Panc1 (cell line): ENCODE measurements at places on chromosomes 4 and X. TPM values are rescaled to one million over a fixed set of nuclear protein-coding genes. Genes with fewer than 3 reads are reported as not detected.

Gene KIAA1210
- not detected for total RNA-seq

Gene FAM13A
- total RNA-seq, result 5.8 TPM

DNA sequence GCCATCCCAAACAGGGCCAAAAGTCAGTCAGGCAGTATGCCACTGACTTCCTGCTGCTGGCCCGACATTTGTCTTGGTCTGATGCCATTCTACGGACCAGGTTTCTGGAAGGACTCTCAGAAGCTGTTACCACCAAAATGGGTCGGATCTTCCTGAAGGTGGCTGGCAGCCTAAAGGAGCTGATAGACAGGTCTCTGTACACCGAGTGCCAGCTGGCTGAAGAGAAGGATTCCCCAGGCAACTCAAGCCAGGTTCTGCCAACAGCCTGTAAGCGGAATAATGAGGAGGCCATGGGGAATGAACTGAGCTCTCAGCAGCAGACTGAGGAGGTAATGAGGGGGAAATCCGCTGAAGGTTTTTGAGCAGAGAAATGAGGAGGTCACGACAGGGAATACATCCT lies 95.7 kb downstream of the RTL9 start:
- DNase-seq, result no peak

Gene POU3F4
- not detected for total RNA-seq

GRCh38 chrX:128020701-128021100 lies 31.5 kb downstream of the ACTRT1 start:
- DNase-seq, result peak; percentile 36

DNA sequence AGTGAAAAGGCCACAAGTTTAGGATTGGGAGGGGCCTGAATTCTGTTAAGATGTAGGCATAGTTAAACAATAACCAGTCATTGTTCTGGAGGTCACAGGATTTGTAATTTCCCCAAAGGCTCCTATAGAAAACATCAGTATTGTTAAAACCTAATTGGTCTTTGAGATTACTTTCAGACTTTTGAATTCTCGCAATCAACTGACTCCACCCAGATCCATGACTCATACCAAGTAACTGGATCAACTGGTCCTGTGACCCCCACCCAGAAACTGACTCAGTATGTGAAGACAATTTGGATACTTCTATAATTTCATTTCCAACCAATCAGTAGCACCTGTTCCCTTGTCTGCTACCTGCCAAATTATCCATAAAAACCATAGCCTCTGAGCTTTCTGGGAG lies 28.4 kb downstream of the MAGEB16 start:
- no peak for DNase-seq

Gene GLUD2
- total RNA-seq, result 0.33 TPM

- DNase-seq, result no peak
Measured at GRCh38 chr4:84778041-84778440, 188.4 kb downstream of the WDFY3 start.

DNA sequence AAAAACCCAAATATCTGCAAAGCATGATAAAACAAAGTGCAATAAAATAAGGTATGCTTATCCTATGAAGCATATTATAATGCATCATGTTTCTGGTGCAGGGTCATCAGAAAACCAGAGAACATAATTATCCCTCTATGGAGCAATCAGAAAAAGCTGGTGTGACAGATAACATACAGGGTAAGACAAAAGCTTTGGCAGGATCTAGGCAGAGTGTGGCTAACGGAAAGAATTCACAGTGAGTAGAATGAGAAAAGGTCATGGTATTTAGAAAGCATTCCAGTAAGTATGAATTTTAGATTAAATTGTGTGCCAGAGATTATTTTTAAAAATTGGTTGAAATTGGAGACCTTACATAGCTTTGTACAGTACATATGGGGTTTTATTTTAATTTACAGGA lies 29.0 kb upstream of the UGT2B4 start:
- no peak for DNase-seq

- no peak for DNase-seq
Measured at GRCh38 chr4:130154901-130155300, 1058.9 kb downstream of the C4orf33 start.

GRCh38 chrX:5409106-5409505 lies 819.6 kb downstream of the NLGN4X start:
- DNase-seq, result no peak

Gene TSPAN6
- total RNA-seq, result 7.2 TPM

Gene BEX5
- 0.21 TPM for total RNA-seq

DNA sequence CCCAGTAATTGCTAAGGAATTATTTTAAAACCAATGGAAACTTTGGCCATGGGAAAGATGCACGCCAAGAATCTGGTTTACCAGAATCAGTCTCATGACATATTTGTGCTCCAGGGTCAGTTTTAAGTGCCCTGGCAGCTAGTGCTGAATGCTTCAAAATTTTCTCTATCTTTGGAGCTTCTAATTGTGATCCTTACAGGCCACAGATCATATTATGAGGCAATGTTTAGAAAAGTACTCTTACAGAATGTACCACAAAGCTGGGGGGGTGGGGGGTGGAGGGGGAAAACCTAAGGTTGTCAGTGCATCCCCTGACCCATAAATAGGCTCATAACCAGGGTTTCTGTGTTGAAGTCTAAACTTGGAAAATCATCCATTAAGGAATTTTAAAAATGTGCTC lies 514.5 kb downstream of the INPP4B start:
- no peak for DNase-seq

GRCh38 chr4:173524218-173525117 lies 5.6 kb downstream of the HAND2 start:
- no peak for DNase-seq

Gene PNMA6F
- total RNA-seq, result not detected

DNA sequence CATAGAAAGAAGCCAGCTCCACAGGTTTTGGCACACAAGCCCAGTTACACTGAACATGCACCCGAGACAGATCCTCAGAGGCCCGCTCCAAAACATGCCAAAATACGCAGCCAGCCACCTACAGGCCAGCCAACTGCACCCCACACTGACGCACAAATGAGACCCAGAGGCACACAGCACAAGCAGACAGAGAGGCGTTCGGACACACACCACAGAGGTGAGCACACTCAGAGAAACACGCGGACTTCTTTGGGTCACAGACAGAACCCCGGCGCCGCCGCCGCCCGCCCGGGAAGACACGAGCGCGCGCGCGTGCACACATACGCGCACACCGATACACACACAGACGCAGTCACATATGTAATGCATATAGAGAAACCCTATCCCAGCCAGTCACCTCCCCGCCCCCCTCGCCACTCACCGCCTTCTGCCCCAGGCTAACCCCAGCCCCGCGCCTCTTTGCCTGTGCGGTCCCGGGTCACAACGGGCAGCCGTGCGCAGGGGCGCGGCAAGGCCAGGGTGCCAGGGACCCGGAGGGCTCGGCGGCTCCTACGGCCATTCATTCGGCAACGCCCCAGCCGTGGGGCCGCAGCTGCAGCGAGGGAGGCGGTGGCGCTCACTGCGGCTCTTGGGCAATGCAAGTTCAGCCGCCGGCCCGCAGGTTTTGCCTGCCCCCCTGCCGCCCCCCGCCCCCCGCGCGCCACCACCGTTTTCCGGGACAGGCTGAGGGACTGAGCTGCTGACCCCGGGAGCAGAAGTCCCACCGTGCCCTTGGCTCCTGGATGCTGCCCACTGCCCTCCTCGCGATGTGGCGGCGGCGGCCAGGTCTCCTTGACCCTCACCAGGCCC lies 553 bp downstream of the SEPTIN6 start:
- no peak for DNase-seq

DNA sequence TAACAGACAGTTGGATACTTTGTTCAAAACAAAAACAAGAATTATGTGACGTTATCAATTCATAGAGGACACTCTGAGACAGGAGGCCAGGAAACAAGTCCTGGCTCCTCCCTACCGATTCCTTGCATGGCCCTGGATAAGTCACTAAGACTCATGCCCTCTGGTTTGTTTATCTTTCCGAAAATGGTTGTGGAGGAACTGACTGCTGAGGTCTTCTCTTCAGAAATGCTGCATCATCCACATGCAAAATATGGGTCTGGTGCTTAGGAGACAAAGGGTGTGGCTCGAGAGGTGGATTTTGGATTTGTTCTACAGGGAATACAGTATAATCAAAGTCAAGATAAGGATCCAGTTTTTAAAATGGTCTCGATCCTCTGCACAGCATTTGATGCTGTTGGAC lies 130.9 kb downstream of the RELL1 start:
- DNase-seq, result no peak

DNA sequence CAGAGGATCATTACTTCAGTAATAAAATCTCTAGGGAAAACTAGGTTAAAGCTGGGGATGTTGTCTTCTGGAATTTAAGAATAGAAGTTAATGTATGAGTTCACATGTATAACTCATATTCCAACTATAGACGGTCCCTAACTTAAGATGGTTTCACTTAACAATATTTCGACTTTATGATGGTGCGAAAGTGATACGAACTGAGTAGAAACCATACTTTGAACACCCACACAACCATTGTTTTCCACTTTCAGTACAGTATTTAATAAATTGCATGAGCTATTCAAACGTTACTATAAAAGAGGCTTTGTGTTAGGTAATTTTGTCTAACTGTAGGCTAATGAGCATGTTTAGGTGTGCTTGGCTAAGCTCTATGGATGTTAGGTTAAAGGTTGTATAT lies 38.7 kb downstream of the CCSER1 start:
- no peak for DNase-seq

Gene C4orf46
- 12.2 TPM for total RNA-seq

- no peak for DNase-seq
Measured at GRCh38 chrX:121666171-121666570, 618.8 kb downstream of the GLUD2 start.

Gene LGI2
- not detected for total RNA-seq

DNA sequence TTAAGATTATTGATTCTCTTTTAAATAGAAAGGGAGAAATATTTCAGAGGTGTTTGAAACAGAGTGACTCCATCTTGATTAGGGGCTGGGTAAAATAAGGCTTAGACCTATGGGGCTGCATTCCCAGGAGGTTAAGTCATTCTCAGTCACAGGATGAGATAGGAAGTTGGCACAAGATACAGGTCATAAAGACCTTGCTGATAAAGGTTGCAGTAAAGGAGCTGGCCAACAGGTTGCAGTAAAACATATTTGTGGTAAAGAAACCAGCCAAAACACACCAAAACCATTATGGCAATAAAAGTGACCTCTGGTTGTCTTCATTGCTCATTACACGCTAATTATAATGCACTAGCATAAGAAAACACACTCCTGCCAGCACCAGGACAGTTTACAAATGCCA lies 165.0 kb downstream of the SPIN4 start:
- DNase-seq, result no peak

- peak; percentile 59 for DNase-seq
Measured at GRCh38 chr4:38266616-38267015, 306.4 kb downstream of the PTTG2 start.

GRCh38 chrX:34426334-34426733 lies 230.8 kb downstream of the TMEM47 start:
- DNase-seq, result no peak

GRCh38 chr4:108191269-108191914 lies 22.7 kb upstream of the LEF1 start:
- no peak for DNase-seq

DNA sequence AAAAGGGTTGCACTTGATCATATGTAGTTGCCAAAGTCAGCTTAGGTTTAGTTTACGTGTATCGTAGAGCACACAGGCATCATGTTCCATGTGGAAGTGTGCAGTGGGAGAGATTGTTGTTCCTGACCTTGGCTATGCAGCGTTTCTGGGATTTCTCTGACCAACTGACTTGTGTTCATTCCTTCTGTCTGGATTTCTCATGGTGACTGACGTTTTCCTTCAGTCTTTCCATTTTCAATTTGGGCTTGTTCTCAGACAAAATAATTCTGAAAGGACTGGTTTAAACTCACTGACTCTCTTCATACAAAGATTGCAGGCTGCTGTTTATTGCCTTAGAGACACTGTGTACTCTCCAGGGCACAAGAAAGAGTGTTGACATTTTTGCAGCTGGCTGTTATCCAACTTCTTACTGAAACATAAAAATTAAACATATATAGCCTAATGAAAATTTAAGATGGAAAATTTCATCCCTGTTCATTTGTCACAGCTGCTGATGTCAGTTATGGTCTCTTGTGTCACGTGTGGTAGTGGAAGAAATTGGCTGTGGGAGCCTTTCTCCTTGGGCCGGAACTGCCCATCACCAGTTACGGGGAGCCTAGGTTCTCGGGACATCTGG lies 95.4 kb downstream of the TNIP2 start:
- no peak for DNase-seq

- no peak for DNase-seq
Measured at GRCh38 chr4:15714141-15714540, 11.3 kb downstream of the BST1 start.

Gene FGFRL1
- 43.1 TPM for total RNA-seq

GRCh38 chr4:158316264-158316663 lies 106.0 kb downstream of the TMEM144 start:
- DNase-seq, result no peak

- DNase-seq, result no peak
Measured at GRCh38 chrX:153968754-153969124, 2.9 kb downstream of the HCFC1 start.
